ENCODE measurements at places on chromosomes 16 and 17.

DNA sequence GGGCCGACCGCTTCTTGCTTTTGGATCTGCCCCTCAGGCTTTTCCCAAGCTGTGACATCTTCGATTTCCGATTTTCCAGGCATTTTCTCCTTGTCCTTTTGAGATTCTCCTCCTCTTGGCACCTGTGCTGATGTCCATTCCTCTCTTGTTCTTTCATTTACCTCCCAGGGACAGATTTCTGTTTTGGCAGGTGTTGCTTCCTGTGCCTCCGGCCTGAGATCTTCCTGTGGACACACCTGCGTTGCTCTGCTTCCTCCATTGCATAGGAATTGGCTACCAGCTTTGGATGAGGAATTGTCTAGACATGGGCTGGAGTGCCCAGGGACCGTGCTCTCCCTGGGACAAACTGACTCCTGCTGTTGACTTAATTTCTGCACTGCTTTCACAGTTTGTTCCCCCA is 15.1 kb downstream of the GPR179 start:
- DNase-seq: no peak
- H3K4me1 ChIP-seq: no peaks in the 10 kb centered on the region
- H3K36me3 ChIP-seq: peaks cover 2% of the 10 kb centered on the region
- H3K27me3 ChIP-seq: no peaks in the 10 kb centered on the region
- H3K27ac ChIP-seq: no peak overlapping the region

- H3K27me3 ChIP-seq: no peaks in the 10 kb centered on the region
- H3K36me3 ChIP-seq: no peaks in the 10 kb centered on the region
- H3K4me1 ChIP-seq: no peaks in the 10 kb centered on the region
- no peak for DNase-seq
Observed at GRCh38 chr17:51746421-51746820, 412.1 kb downstream of the CA10 start.

GRCh38 chr17:73022694-73023093 is 69.8 kb downstream of the SLC39A11 start:
- no peaks in the 10 kb centered on the region for H3K4me1 ChIP-seq
- H3K27ac ChIP-seq: no peak overlapping the region
- DNase-seq: no peak

- no peak for DNase-seq
- H3K4me3 ChIP-seq: no peak overlapping the region
- H3K4me1 ChIP-seq: no peaks in the 10 kb centered on the region
- no peak overlapping the region for H3K27ac ChIP-seq
- H3K27me3 ChIP-seq: no peaks in the 10 kb centered on the region
Observed at GRCh38 chr17:8345052-8345690, 5.5 kb downstream of the ODF4 start.

GRCh38 chr16:29745853-29746345 is at the start of gene C16orf54:
Gene C16orf54 (minus strand): TSS chr16:29745990. CDS start chr16:29744951, 1,039 bp downstream.
- DNase-seq: no peak
- H3K27me3 ChIP-seq: no peaks in the 10 kb centered on the region
- H3K4me3 ChIP-seq: no peak within 1 kb of the TSS
- H3K27ac ChIP-seq: no peak within 1 kb of the TSS
- H3K4me1 ChIP-seq: no peaks in the 10 kb centered on the region

DNA sequence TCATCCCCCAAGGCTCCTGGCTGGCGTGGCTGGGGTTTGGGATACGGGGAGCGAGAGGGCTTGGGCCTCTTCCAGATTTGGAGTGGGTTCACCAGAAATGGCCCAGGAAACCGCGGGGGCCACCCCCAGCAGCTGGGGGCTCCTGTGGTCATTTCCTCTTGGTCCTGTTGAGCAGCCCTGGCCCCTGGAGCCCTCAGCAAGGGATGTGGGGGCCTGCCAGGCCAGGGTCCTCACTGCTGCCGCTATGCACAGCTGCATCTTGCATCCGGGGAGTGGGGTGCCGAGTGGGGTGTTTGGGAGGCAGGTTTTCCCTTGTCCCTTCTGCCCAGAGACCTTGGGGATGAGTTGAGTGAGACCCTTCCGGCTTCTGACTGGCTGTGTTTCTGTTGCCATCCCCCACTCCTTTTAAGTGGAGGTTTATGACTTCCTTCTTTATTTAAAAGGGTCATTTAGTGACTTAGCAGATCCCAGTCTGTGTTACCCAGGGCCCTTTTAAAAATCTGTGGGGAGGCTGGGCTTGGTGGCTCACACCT is 319.8 kb downstream of the SEC14L1 start:
- no peaks in the 10 kb centered on the region for H3K27me3 ChIP-seq
- no peak overlapping the region for H3K27ac ChIP-seq
- peaks cover 17% of the 10 kb centered on the region for H3K4me1 ChIP-seq

DNA sequence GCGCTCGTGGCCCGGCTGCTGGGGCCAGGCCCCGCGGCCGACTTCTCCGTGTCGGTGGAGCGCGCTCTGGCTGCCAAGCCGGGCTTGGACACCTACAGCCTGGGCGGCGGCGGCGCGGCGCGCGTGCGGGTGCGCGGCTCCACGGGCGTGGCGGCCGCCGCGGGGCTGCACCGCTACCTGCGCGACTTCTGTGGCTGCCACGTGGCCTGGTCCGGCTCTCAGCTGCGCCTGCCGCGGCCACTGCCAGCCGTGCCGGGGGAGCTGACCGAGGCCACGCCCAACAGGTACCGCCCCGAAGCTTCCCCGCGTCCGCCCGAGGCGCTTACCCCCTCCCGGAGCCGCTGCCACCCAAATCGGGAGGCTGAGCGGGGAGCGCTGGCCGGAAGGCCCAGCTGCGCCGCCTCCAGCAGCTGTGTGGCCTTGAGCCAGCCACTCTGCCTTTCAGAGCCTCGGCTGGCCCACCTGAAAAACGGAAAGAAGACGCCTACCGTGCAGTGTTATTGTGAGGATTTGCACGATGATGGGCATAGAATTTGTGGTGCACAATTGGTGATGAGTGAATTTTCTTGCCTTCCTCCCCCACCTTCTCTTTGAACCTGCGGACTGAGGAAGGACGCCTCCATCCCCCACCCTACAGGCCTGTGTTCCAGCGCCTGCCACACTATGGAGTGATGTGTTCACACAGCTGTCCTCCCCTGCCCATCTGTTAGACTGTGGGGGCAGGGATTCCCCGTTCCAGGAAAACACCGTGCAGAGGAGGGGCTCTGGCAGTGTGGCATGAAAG is 523 bp downstream of the NAGLU start:
- peaks cover 5% of the 10 kb centered on the region for H3K36me3 ChIP-seq
- H3K27me3 ChIP-seq: no peaks in the 10 kb centered on the region
- peak overlapping the region; percentile 78 for H3K27ac ChIP-seq
- peaks cover 12% of the 10 kb centered on the region for H3K4me1 ChIP-seq

- peaks cover 45% of the 10 kb centered on the region for H3K36me3 ChIP-seq
- no peak for DNase-seq
- H3K27me3 ChIP-seq: no peaks in the 10 kb centered on the region
Observed at GRCh38 chr17:37506678-37507077, 17.0 kb downstream of the DUSP14 start.

- no peaks in the 10 kb centered on the region for H3K4me1 ChIP-seq
- H3K36me3 ChIP-seq: no peaks in the 10 kb centered on the region
- no peak overlapping the region for H3K4me3 ChIP-seq
- DNase-seq: no peak
- no peaks in the 10 kb centered on the region for H3K27me3 ChIP-seq
Observed at GRCh38 chr17:27807567-27808470, 7.5 kb upstream of the NOS2 start.

DNA sequence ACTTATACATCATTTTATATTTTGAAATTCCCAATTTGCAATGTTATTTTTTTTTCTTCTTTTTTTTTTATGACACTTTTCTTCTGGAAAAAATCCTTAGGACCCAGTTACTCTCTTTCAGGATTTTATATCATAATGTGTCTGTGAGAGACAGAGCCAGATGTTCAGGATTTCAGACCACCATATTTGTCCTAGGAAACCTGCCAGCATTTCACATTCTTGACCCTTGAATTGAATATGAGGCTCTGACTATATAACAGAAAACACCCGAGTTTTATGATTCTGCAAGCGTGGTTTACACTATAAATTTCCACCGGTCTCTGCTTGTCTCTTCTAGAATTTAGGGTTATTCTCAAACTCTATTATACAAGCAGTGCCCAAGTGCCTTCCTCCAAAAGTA is 621.0 kb downstream of the WWOX start:
- no peaks in the 10 kb centered on the region for H3K27me3 ChIP-seq
- DNase-seq: no peak
- no peak overlapping the region for H3K27ac ChIP-seq
- H3K4me3 ChIP-seq: no peak overlapping the region
- no peaks in the 10 kb centered on the region for H3K36me3 ChIP-seq
- no peaks in the 10 kb centered on the region for H3K4me1 ChIP-seq

DNA sequence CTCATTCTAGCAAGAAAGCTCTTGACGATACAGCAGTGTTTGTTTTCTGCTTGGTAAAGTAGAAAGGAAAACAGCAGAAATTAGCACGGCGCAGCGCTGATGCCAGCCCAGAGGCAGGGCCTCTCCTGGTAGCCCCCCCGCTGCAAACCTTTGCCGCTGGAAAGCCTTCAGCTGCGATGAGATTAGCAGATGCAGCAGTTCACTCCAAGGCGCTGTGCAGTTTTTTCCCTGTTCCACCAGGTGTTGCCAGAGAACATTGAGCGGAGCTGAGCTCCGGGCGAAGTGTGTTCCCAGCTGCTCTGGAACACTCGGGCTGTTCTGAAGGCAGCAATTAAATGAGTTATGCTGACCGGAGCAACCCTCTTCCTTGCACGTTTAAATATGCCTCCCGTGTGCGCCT is 72.5 kb downstream of the RBFOX1 start:
- H3K4me1 ChIP-seq: no peaks in the 10 kb centered on the region
- H3K27ac ChIP-seq: no peak overlapping the region
- H3K27me3 ChIP-seq: no peaks in the 10 kb centered on the region
- no peaks in the 10 kb centered on the region for H3K36me3 ChIP-seq
- H3K4me3 ChIP-seq: no peak overlapping the region
- DNase-seq: no peak

- peaks cover 8% of the 10 kb centered on the region for H3K4me1 ChIP-seq
- no peaks in the 10 kb centered on the region for H3K36me3 ChIP-seq
- no peak for DNase-seq
Observed at GRCh38 chr17:41396996-41397660, at the start of gene KRT31. Gene KRT31 (minus strand): TSS chr17:41397608. CDS start chr17:41397539, 69 bp downstream.

DNA sequence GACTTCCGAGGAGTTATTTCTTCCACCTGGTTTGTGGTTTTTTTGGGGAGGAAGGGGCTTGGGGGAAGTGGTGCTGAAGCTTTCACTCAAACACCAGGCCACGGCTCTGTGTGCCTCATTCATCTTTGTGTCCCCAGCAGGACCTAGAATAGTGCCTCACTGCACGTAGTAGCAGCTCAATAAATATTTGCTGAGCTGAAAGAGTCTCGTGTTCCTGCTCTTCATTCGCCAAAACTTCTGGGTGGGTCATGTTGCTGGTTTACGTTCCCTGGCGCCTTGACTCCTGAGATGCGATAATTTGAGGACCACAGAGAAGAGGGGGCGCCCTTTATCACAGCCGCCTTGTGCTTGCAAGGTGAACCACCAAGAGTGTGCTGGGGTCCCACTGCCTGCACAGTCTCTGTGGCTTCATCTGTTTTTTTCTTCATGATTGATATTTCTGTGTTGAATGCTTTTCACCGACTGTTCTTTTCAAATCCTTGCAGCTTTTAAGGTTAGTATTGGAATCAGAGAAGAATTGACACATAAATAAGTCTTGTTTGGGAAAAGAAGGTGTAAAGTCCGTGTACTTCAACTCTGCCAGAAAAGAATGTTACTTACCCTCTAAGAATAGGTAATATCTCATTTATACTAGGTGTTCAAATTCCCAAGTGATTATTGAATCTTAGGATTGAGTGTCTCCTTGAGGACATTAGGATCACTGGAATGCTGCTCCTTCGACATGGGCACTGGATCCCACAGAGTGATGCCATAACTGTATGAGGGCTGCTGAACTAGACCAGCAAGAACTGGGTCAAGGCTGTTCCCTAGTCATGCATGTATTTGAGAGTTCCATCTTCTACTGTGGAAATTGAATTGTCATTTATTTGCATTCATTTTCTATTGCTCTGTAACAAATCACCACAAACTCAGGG is 92.7 kb upstream of the CLEC18A start:
- no peaks in the 10 kb centered on the region for H3K27me3 ChIP-seq
- H3K36me3 ChIP-seq: no peaks in the 10 kb centered on the region
- H3K27ac ChIP-seq: no peak overlapping the region
- no peak overlapping the region for H3K4me3 ChIP-seq

- no peak overlapping the region for H3K27ac ChIP-seq
- H3K4me3 ChIP-seq: no peak overlapping the region
- no peaks in the 10 kb centered on the region for H3K4me1 ChIP-seq
- H3K27me3 ChIP-seq: no peaks in the 10 kb centered on the region
- DNase-seq: no peak
Observed at GRCh38 chr17:82148997-82149396, 51.0 kb upstream of the FASN start.

DNA sequence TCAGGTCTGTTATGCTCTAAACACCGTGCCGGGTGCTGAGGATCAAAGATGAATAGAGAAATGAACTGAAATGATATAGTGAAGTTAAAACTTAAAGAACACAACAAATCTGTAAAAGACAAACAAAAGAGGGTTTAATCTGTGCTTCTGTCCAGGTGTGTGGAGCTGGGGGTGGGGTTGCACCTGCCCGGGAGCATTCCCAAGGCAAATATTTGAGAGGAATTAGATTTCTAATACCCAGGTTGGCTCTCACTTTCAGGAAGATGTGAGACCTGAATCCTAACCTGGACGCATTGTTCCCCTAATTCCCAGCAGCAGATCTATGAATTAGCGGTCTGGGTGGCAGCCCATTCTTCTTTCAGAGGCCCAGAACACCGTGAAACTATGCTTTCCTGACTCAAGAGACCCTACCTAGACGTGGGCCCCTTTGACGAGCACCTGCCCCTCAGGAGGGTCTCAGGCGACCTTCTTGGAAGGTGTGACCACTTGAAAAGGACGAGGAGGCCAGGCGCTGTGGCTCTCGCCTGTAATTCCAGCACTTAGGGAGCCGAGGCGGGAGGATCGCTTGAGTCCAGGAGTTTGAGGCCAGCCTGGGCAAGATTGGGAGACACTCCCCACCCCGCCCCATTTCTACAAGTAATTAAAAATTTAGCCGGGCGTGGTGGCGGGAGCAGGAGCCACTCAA is 677 bp upstream of the RANGRF start:
- no peak for DNase-seq
- peaks cover 5% of the 10 kb centered on the region for H3K36me3 ChIP-seq
- H3K27me3 ChIP-seq: no peaks in the 10 kb centered on the region
- H3K27ac ChIP-seq: peak overlapping the region; percentile 25

GRCh38 chr17:79045842-79046196 is 21.9 kb downstream of the C1QTNF1 start:
- no peaks in the 10 kb centered on the region for H3K27me3 ChIP-seq
- H3K36me3 ChIP-seq: no peaks in the 10 kb centered on the region
- DNase-seq: no peak
- H3K4me3 ChIP-seq: no peak overlapping the region
- H3K4me1 ChIP-seq: no peaks in the 10 kb centered on the region

- no peaks in the 10 kb centered on the region for H3K4me1 ChIP-seq
- no peak for DNase-seq
- H3K27ac ChIP-seq: no peak overlapping the region
Observed at GRCh38 chr17:39653662-39654331, 11.4 kb upstream of the TCAP start.

- H3K4me3 ChIP-seq: peak overlapping the region; percentile 95
- H3K4me1 ChIP-seq: peaks cover 14% of the 10 kb centered on the region
- H3K27ac ChIP-seq: peak overlapping the region; percentile 60
- H3K27me3 ChIP-seq: no peaks in the 10 kb centered on the region
Observed at GRCh38 chr16:89971495-89972243, 23.1 kb downstream of the DEF8 start.

GRCh38 chr17:43755389-43755875 is 3.2 kb downstream of the SOST start:
- DNase-seq: no peak
- no peak overlapping the region for H3K4me3 ChIP-seq
- no peaks in the 10 kb centered on the region for H3K36me3 ChIP-seq
- H3K27me3 ChIP-seq: peaks cover 13% of the 10 kb centered on the region
- peaks cover 10% of the 10 kb centered on the region for H3K4me1 ChIP-seq

All from RWPE2 (cell line).